ENCODE measurements at places on chromosomes 11 and 22. TPM values are rescaled to one million over a fixed set of nuclear protein-coding genes. Genes with fewer than 3 reads are reported as not detected.

MTCH2 gene
- total RNA-seq = 167 TPM

LRRC10B gene
- total RNA-seq = not detected

DNA sequence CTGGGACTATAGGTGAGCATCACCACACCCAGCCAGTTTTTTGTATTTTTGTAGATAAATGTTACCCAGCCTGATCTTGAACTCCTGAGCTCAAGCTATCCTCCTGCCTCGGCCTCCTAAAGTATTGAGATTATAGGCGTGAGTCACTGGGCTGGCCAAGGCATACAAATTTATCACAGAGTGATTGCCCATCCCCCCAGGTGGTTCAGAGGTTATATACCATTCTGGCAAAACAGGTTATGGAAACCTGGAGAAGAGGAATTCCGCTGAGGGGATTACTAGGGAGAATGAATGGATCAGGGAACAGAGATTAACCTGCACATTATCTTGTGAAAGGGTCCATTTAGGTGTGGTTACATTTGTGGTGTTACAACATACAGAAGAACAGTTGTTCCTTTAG is 8.1 kb downstream of the ATG13 start:
- H3K4me1 ChIP-seq = peaks cover 17% of the 10 kb centered on the region
- H3K27ac ChIP-seq = peak overlapping the region; percentile 80
- no peaks in the 10 kb centered on the region for H3K36me3 ChIP-seq
- H3K4me3 ChIP-seq = no peak overlapping the region
- DNase-seq = peak; percentile 84

- H3K27me3 ChIP-seq = no peaks in the 10 kb centered on the region
- no peak overlapping the region for H3K4me3 ChIP-seq
Observed at GRCh38 chr11:114053406-114053805, 6.1 kb upstream of the ZBTB16 start.

C11orf97 gene
- not detected for total RNA-seq

DNA sequence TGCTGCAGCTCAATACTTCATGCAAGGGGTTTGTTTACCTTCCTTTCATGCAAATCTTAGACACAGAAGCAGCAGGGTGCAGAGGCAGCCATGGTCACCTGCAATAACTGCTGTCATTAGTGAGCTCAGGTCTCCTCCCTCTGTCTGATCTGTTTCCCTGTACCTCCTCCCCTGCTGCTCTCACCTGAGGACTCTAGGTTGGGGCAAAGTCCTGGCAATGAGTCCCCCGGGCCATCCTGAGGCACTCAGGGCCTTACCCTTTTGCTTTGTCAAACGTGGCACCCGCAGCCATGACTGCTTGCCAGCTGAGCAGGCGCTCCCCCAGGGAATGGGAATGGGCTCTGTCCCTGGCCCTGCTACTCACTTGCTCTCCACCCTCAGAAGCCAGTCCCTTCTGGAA is 3.9 kb downstream of the LRRC10B start:
- no peak overlapping the region for H3K4me3 ChIP-seq
- peaks cover 37% of the 10 kb centered on the region for H3K4me1 ChIP-seq
- no peaks in the 10 kb centered on the region for H3K36me3 ChIP-seq
- DNase-seq = no peak
- H3K27ac ChIP-seq = no peak overlapping the region

CST6 gene
- total RNA-seq = not detected

PTDSS2 gene
- 44.3 TPM for total RNA-seq

- DNase-seq = no peak
- no peaks in the 10 kb centered on the region for H3K36me3 ChIP-seq
- no peaks in the 10 kb centered on the region for H3K27me3 ChIP-seq
- H3K4me1 ChIP-seq = peaks cover 46% of the 10 kb centered on the region
Observed at GRCh38 chr11:66123902-66124301, 53.8 kb downstream of the PACS1 start.

GRCh38 chr22:37716708-37717107 is 19.9 kb downstream of the TRIOBP start:
- no peaks in the 10 kb centered on the region for H3K4me1 ChIP-seq
- no peaks in the 10 kb centered on the region for H3K27me3 ChIP-seq
- no peak for DNase-seq

GRCh38 chr11:126720539-126721235 is 279.9 kb downstream of the KIRREL3 start:
- H3K27me3 ChIP-seq = no peaks in the 10 kb centered on the region
- H3K4me3 ChIP-seq = no peak overlapping the region
- no peaks in the 10 kb centered on the region for H3K4me1 ChIP-seq
- H3K27ac ChIP-seq = no peak overlapping the region
- DNase-seq = no peak

OR51B4 gene
- not detected for total RNA-seq

TRIM51 gene
- total RNA-seq = not detected

CALCB gene
- not detected for total RNA-seq

DNA sequence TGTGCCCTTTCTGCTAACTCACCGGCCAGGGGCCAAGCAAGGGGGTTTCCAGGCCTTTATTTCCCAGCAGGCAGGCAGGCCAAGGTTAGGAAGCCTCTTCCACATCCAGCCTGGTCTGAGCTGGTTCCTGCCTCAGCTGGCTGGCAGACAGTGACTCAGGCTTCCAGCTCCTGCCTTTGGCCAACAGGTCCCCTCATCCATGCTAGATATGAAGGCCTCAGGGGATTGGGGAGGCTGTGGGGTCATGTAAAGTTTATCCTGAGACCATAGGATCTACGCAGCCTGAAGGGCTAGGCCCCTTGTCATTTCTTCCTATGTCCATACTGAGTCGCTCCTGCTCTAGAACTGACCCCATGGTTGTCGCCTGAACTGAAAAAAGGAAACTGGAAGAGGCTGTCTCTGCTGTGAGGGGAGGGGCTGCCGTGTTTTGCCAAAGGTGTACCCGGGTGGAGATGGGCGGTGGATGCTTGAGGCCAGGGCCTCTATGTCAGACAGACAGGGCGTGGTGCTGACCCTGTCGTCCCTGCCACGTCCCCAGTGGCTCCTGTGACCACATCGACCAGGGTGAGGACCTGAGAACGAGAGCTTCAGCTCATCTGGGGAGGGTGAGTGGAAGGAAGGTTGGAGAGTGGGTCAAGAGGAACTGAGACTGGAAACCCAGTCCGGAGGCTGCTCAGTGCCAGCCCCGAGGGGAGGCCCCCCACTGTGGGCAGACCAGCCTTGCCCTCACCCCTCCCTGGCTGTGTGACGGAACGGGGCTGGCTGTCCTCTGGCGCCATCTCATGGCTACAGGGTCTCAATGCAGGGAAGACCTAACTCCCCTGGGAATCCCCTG is 17.0 kb downstream of the P2RY6 start:
- peak; percentile 88 for DNase-seq
- H3K4me1 ChIP-seq = peaks cover 57% of the 10 kb centered on the region
- no peak overlapping the region for H3K4me3 ChIP-seq
- H3K27me3 ChIP-seq = no peaks in the 10 kb centered on the region

GRCh38 chr11:59394186-59394585 is 32.0 kb downstream of the OR5A2 start:
- DNase-seq = no peak
- no peaks in the 10 kb centered on the region for H3K36me3 ChIP-seq
- no peaks in the 10 kb centered on the region for H3K27me3 ChIP-seq

C11orf86 gene
- total RNA-seq = not detected

ZNF195 gene
- total RNA-seq = 57.5 TPM

ZBED5 gene
- total RNA-seq = 53.2 TPM

- no peak for DNase-seq
- peak overlapping the region; percentile 99 for H3K27ac ChIP-seq
- no peaks in the 10 kb centered on the region for H3K27me3 ChIP-seq
- peak overlapping the region; percentile 38 for H3K4me3 ChIP-seq
- H3K4me1 ChIP-seq = peaks cover 89% of the 10 kb centered on the region
Observed at GRCh38 chr11:73273222-73273895, 1.2 kb downstream of the P2RY6 start.

OR5P2 gene
- not detected for total RNA-seq

ACR gene
- not detected for total RNA-seq

OR10A2 gene
- not detected for total RNA-seq

- no peak for DNase-seq
- H3K27ac ChIP-seq = peak overlapping the region; percentile 4
- no peaks in the 10 kb centered on the region for H3K36me3 ChIP-seq
- H3K4me3 ChIP-seq = no peak overlapping the region
- peaks cover 59% of the 10 kb centered on the region for H3K4me1 ChIP-seq
- H3K27me3 ChIP-seq = no peaks in the 10 kb centered on the region
Observed at GRCh38 chr11:37503411-37504059, 905.5 kb upstream of the RAG2 start.

DNA sequence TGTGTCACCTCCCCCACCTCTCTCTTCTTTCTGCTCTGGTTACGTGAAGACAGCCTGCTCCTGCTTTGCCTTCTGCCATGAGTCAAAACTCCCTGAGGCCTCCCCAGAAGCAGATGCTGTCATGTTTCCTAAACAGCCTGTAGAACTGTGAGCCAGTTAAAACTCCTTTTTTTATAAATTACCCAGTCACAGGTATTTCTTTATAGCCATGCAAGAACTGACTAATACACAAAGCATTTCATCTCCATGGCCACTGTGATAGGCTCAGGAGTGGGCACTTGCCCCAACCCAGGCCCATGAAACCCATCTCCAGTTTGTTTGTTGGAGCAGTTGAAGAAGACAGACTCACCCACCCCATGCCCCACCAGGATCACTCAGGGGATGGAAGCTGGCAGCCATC is 253.3 kb upstream of the ISX start:
- peaks cover 35% of the 10 kb centered on the region for H3K4me1 ChIP-seq
- no peak overlapping the region for H3K4me3 ChIP-seq

- no peak for DNase-seq
- H3K36me3 ChIP-seq = no peaks in the 10 kb centered on the region
- H3K4me1 ChIP-seq = no peaks in the 10 kb centered on the region
Observed at GRCh38 chr22:20615021-20615420, 107.6 kb downstream of the MED15 start.

LRRC75B gene
- 18.6 TPM for total RNA-seq

GRCh38 chr22:35399114-35399677 is 744 bp upstream of the MCM5 start:
- peak overlapping the region; percentile 45 for H3K4me3 ChIP-seq
- DNase-seq = peak; percentile 36
- H3K27ac ChIP-seq = peak overlapping the region; percentile 98
- H3K36me3 ChIP-seq = peaks cover 3% of the 10 kb centered on the region
- no peaks in the 10 kb centered on the region for H3K27me3 ChIP-seq

GRCh38 chr11:17352950-17353820 is 1.6 kb downstream of the NCR3LG1 start:
- H3K27ac ChIP-seq = peak overlapping the region; percentile 72
- H3K36me3 ChIP-seq = no peaks in the 10 kb centered on the region
- H3K27me3 ChIP-seq = no peaks in the 10 kb centered on the region

DNA sequence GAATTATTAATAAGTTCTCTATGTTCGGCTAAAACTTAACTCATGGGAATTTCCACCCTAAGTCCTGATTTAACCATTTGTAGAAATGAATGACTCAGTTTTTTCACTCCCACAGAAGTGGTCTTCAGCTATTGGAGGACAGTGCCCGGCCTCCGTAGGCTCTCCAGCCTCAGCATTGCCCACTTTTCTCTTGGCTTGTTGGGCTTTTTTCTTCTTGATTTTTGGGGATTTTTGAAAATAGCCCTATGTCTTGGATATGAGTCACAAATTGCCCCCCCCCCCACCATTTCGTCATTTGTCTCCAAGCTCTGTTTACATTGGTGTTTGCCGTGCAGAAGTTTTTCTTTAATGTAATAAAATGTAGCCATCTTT is 66.7 kb downstream of the PACS1 start:
- peaks cover 34% of the 10 kb centered on the region for H3K4me1 ChIP-seq
- H3K4me3 ChIP-seq = no peak overlapping the region
- H3K36me3 ChIP-seq = no peaks in the 10 kb centered on the region
- H3K27ac ChIP-seq = peak overlapping the region; percentile 85
- H3K27me3 ChIP-seq = no peaks in the 10 kb centered on the region

DNA sequence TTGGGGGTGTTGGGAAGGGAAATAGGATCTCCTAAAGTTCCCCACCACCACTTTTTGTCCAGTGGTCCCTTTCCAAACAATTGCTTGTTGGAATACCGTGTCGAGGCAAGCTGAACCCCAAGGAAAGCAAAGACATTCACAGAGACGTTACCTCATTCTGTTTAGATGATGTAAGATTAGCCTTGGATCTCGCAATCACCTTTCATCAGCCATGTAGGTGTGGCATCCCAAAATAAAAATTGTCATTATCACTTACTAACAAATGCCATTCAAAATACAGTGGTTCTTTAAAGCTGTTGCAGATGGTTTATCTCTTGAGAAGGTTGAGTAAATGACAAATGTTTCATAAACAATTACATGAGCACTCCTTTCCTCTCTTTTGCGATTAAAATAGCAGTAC is 86.5 kb upstream of the SLC25A18 start:
- no peaks in the 10 kb centered on the region for H3K4me1 ChIP-seq
- no peak overlapping the region for H3K4me3 ChIP-seq
- no peaks in the 10 kb centered on the region for H3K36me3 ChIP-seq
- H3K27ac ChIP-seq = no peak overlapping the region
- DNase-seq = no peak

PRR5L gene
- total RNA-seq = not detected

DNA sequence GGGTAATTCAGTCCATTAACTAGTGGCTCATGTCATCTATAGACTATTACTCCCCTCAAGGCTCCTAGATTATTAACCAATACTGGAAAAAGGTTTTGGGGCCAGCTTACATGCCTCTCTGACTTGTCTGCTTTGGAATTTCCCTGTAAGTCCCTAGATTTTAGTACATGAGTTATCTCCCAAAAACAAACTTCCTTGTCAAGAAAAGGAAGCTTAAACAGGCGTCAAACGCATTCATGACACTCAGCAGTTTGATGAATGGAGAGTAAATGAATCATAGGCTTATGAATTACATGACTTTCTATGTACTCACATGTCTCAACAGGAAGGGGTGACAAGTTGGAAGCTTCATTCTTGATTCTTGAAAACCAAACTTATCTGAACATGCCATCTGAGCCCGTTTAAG is 70.8 kb downstream of the BLID start:
- DNase-seq = no peak
- no peaks in the 10 kb centered on the region for H3K36me3 ChIP-seq
- H3K27me3 ChIP-seq = peaks cover 2% of the 10 kb centered on the region
- no peaks in the 10 kb centered on the region for H3K4me1 ChIP-seq

GRCh38 chr11:130705670-130706421 is 210.4 kb downstream of the SNX19 start:
- H3K27me3 ChIP-seq = no peaks in the 10 kb centered on the region
- no peak for DNase-seq
- H3K27ac ChIP-seq = no peak overlapping the region
- no peak overlapping the region for H3K4me3 ChIP-seq
- H3K4me1 ChIP-seq = no peaks in the 10 kb centered on the region
- H3K36me3 ChIP-seq = no peaks in the 10 kb centered on the region

All from Caco-2 (cell line).